ENCODE measurements at places on chromosomes 1 and 21. TPM values are rescaled to one million over a fixed set of nuclear protein-coding genes. Genes with fewer than 3 reads are reported as not detected.

GRCh38 chr1:44250068-44250781 is 37.0 kb downstream of the DMAP1 start:
- peaks cover 7% of the 10 kb centered on the region for H3K4me1 ChIP-seq
- peaks cover 2% of the 10 kb centered on the region for H3K36me3 ChIP-seq
- no peak for DNase-seq
- no peak overlapping the region for H3K27ac ChIP-seq

- peaks cover 22% of the 10 kb centered on the region for H3K36me3 ChIP-seq
- peaks cover 66% of the 10 kb centered on the region for H3K4me1 ChIP-seq
- peak overlapping the region; percentile 92 for H3K27ac ChIP-seq
- no peak for DNase-seq
- no peaks in the 10 kb centered on the region for H3K27me3 ChIP-seq
- no peak overlapping the region for H3K4me3 ChIP-seq
These were observed 68.0 kb upstream of the C1orf105 start for GRCh38 chr1:172352435-172352834.

DNA sequence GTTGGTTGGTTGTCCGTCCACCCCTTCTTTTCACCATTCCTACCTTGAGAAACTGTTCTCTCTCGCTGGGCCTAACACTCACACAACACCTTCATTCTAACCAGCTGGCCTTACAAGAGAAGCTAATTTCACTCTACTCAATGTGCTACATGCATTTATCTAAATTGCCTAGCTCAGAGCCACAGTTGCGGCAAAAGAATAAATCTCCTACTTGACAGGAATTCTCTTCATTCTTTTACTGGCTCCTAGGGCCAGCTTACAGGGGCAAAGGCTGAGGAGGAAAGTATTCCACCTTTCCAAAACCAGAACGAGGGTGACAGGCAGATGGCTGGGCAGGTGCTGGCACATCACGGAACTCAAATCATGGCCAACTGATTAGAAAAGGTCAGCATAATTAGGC is 6.5 kb downstream of the F3 start:
- H3K4me3 ChIP-seq = no peak overlapping the region
- no peak for DNase-seq
- H3K36me3 ChIP-seq = peaks cover 40% of the 10 kb centered on the region
- peaks cover 62% of the 10 kb centered on the region for H3K4me1 ChIP-seq
- H3K27me3 ChIP-seq = no peaks in the 10 kb centered on the region

DNA sequence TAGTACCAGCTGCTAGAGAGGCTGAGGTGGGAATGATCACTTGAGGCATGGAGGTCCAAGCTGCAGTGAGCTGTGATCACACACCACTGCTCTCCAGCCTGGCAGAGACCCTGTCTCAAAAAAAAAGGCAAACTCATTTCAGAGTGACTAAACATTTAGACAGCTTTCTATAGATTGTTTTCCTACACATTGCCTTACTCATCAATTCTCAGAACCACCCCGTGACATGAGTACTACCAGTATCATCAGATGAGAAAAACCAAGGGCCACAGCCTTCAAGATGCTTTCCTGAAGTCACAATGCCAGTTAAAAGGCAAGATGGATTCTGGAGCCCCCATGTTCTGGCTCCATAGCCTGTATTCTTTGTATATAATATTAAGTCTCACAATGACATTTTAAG is 22.4 kb upstream of the SMPDL3B start:
- H3K36me3 ChIP-seq = peaks cover 10% of the 10 kb centered on the region
- no peak overlapping the region for H3K27ac ChIP-seq
- peaks cover 6% of the 10 kb centered on the region for H3K4me1 ChIP-seq

DNA sequence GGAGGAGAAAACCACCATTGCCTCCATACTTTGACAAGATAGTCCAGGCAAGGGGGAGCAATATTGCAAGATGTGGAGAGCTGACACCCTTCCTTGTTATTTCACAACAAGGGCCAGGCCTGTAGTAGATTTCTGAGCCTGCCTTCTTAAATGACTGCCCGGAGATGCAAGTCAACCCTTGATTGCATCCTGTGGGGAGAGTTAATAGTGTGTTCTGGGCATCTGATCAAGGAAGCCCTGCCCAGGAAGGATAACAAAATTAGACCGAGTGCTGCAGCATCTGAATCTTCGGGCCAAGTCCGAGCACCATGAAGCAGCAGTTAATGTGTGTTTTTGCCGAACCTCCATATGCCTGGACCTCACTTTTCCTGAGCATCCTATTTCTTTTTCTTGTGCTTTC is 382.3 kb downstream of the PRDM2 start:
- DNase-seq = no peak
- H3K4me3 ChIP-seq = no peak overlapping the region
- H3K4me1 ChIP-seq = no peaks in the 10 kb centered on the region
- peaks cover 21% of the 10 kb centered on the region for H3K27me3 ChIP-seq
- no peaks in the 10 kb centered on the region for H3K36me3 ChIP-seq
- H3K27ac ChIP-seq = no peak overlapping the region

DNA sequence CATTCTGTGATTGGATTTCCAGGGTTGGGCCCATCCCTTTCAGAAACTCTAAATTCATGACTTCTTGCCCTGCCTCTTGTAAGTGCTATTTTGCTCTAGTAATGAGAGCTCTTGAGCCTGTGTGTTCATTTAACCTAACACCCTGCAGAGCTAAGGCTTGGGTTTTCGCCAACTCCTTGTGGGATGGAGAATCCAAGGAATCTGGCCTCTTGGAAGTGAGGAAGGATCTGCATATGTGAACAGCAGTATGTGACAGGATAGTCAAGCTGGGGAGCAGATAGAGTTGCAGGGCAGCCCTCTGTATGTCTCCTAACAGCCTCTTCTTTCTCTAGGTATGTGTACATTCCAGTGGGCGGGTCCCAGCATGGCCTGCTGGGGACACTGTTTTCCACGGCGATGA is 258.9 kb downstream of the HHAT start:
- no peak overlapping the region for H3K27ac ChIP-seq
- no peak overlapping the region for H3K4me3 ChIP-seq
- peaks cover 24% of the 10 kb centered on the region for H3K36me3 ChIP-seq
- no peak for DNase-seq
- no peaks in the 10 kb centered on the region for H3K27me3 ChIP-seq

DNA sequence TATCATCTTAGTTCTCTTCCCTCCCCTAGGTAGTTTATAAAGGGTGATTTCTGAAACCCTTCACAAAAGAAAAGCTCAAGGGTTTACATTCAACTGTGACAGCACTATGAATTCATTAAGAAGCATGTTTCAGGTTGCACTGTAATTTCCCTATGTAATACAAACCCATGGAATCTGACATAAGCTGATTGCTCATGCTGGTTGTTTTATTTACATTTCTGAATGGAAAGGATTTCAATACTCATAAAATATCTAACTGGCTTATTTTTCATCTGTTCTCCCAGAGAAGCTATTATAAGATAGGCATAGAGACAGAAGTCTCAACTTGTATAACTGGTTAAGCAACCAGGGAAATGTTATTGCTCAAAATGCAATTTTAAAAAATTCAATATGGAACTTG is 20.5 kb downstream of the WNT2B start:
- DNase-seq = no peak
- H3K36me3 ChIP-seq = peaks cover 14% of the 10 kb centered on the region
- peaks cover 86% of the 10 kb centered on the region for H3K4me1 ChIP-seq
- no peak overlapping the region for H3K4me3 ChIP-seq

DNA sequence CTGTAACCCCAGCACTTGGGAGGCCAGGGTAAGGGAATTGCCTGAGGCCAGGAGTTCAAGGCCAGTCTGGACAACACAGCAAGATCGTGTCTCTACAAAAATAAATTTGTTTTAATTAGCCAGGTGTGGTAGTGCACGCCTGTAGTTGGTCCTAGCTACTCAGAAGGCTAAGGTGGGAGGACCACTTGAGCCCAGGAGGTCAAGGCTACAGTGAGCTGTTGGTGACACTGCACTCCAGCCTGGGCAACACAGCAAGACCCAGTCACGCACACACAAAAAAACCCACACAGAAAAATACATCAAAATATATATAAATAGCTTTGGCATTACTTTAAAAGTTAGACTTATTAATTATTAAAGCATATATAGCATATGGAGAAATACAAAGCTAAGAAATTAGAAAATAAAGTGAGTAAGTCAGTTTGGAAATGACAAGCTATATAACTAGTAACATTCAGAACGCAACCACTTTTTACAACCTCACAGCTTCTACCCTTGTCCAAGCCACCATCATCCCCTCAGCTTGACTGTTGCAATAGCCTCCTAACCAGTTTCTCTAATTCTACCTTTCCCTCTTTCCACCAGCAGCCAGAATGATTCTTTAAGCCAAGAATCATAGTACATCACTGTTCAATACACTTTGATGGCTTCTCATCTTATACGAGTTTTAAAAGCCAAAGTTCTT is 14.5 kb downstream of the PIK3R3 start:
- peaks cover 1% of the 10 kb centered on the region for H3K4me1 ChIP-seq
- no peaks in the 10 kb centered on the region for H3K27me3 ChIP-seq
- no peak for DNase-seq

- H3K27ac ChIP-seq = no peak overlapping the region
- H3K4me3 ChIP-seq = no peak overlapping the region
- no peak for DNase-seq
- no peaks in the 10 kb centered on the region for H3K27me3 ChIP-seq
These were observed 1.2 kb downstream of the ITGA10 start for GRCh38 chr1:145908653-145909052.

DNA sequence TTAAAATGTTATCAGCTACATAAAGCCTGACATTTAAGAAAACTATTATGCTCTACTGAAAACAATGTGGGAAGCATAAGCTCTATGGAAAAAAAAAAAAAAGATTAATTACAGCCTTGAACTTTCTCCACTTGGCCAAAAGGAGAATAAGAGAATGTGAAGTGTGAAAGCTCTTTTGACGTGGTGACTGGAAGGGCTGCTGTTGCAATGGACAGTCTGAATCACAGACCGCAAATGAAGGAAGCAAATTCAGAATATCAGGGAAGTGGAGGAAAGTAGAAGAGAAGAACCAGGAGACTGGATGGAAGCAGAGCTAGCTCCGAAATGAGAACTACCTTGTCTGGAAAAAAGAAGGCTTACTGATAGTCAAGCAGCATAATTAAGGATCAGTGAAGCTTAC is 106.8 kb downstream of the AK5 start:
- peaks cover 2% of the 10 kb centered on the region for H3K27me3 ChIP-seq
- no peak overlapping the region for H3K4me3 ChIP-seq
- DNase-seq = no peak
- no peaks in the 10 kb centered on the region for H3K36me3 ChIP-seq
- no peak overlapping the region for H3K27ac ChIP-seq

DNA sequence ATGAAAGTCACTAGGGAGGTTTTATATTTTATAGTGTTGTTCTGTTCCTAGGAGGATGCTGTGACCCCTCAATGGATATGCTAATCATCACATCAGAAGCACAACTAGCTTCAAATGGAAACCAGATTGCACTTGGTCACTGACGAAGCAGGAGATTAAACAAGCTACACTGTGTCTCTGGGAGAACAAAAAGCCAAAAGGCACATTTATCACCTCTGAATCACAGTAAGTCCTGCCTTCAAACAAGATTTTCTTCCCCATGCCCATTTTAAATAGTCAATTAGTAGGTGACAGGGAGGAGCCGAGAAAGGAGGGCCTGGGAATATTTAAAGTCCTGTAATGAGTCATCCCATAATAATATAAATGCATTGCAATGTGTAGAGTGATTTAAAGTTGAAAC is 38.1 kb downstream of the RGS2 start:
- H3K4me3 ChIP-seq = no peak overlapping the region
- H3K4me1 ChIP-seq = peaks cover 53% of the 10 kb centered on the region
- H3K36me3 ChIP-seq = no peaks in the 10 kb centered on the region
- H3K27ac ChIP-seq = no peak overlapping the region

DNA sequence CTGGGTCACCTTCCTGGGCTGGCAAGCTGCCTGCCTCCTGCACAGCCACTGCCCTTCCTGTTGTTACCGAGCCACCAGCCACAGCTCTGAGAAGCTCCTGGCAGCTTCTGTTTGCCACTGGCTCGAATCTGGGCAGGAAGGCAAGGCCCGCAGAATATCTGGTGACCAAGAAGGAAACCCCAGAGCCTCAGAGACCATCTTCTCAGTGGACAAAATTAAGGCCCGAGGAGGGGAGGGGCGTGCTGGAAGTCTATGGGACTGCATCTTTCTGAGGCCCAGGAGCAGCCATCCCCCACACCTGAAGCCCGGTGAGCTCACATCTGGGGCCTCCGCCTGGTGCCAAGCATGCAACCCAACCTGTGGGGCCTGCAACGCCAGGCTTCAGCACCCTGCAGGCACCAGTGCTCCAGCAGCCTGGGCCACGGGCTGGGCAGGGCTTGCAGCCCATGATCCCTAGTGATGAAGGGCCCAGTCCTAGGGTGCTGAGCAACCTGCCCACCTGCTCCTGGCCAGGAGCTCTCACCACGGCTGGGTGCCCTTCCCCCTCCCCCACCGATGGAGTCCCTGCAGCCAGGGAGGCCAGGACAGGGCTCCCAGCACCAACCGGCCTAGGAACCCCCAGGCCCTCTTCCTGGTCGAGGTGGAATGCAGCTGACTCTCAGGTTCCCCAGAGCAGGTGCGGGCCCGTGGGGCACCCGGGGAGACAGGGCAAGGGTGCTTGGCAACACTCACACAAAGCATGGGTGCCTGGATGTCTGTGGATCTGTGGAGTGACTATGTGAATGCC is 879 bp downstream of the CPTP start:
- peak overlapping the region; percentile 39 for H3K27ac ChIP-seq
- peak overlapping the region; percentile 63 for H3K4me3 ChIP-seq
- peaks cover 15% of the 10 kb centered on the region for H3K4me1 ChIP-seq
- DNase-seq = no peak
- H3K27me3 ChIP-seq = no peaks in the 10 kb centered on the region

DNA sequence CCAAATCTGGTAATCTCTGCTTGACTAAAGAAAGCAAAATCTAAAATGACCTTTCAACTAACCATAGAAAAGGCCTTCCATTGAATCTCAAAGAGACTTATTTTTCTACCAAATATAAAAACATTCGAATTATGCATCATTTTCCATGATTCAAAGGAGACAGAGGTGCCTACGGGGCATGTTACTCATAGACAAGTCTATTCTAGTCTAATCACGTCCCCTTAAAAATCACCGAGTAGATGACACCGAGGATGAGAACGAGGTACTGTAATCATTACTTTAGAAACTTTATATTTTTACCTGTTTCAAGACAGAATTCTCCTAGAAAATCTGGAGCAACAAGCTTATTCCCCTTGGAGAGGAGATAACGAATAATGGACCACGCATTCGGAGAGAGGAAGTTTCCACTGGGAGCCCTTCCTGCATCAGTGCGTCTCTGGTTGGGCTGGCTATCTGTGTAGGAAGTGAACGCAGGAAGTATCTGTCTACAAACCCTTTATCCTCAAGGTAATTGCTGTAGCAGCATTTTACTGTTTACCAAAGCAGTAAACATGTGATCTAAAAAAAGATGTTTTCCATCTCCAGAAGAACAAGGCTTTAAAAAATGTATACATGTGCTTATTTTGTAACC is 9.5 kb downstream of the ERG start:
- H3K4me3 ChIP-seq = no peak overlapping the region
- no peaks in the 10 kb centered on the region for H3K27me3 ChIP-seq
- no peaks in the 10 kb centered on the region for H3K36me3 ChIP-seq
- no peak for DNase-seq
- H3K4me1 ChIP-seq = peaks cover 9% of the 10 kb centered on the region
- H3K27ac ChIP-seq = no peak overlapping the region

- H3K4me1 ChIP-seq = no peaks in the 10 kb centered on the region
- peaks cover 17% of the 10 kb centered on the region for H3K36me3 ChIP-seq
- H3K27ac ChIP-seq = no peak overlapping the region
- no peak overlapping the region for H3K4me3 ChIP-seq
- no peaks in the 10 kb centered on the region for H3K27me3 ChIP-seq
- no peak for DNase-seq
These were observed 27.4 kb downstream of the ARHGEF16 start for GRCh38 chr1:3481836-3482375.

Gene TEKT2
- total RNA-seq = 2.6 TPM

Gene TNFRSF18
- 0.51 TPM for total RNA-seq

Gene FLG2
- not detected for total RNA-seq

Gene UTS2
- total RNA-seq = not detected

Gene S1PR1
- 21.5 TPM for total RNA-seq

Gene CSF3R
- total RNA-seq = 2.8 TPM
